Activated T-cell treated with anti-CD3 and anti-CD28 coated beads for 1 hour (primary cell): ENCODE measurements at places on chromosomes 16 and 17.

DNA sequence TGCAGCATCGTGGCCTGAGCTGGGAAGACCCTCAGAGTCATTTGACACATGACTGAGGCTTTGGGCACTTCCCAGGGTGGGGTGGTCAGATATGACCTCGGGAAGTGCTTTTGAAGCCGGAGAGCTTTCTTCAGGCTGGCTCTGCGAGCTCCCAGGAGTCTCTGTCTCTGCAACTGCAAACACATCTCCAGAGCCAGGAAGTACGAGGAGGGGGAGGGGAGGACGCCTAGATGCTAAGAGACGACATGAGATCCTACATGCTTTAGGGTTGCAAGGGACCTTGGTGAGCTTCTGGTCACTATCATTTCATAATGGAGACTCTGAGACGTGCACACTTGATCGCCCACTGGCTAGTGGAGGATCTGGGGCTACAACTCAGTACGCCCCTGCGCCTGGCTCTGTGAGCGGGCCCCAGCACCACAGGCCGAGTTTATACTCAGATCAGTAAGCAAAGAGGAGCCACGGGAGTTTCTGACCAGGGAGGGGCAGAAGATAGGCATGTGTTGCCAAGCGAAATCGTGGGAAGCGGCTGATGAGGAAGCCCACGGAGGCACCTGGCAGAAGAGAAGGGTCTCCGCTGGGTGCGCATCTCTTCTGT is 527 bp upstream of the MGAT5B start:
- DNase-seq, result no peak

- no peak for DNase-seq
Measured at GRCh38 chr17:43927060-43927864, 15.0 kb downstream of the PPY start.

- peak; percentile 56 for DNase-seq
Measured at GRCh38 chr17:1485423-1486376, 6.8 kb downstream of the MYO1C start.

DNA sequence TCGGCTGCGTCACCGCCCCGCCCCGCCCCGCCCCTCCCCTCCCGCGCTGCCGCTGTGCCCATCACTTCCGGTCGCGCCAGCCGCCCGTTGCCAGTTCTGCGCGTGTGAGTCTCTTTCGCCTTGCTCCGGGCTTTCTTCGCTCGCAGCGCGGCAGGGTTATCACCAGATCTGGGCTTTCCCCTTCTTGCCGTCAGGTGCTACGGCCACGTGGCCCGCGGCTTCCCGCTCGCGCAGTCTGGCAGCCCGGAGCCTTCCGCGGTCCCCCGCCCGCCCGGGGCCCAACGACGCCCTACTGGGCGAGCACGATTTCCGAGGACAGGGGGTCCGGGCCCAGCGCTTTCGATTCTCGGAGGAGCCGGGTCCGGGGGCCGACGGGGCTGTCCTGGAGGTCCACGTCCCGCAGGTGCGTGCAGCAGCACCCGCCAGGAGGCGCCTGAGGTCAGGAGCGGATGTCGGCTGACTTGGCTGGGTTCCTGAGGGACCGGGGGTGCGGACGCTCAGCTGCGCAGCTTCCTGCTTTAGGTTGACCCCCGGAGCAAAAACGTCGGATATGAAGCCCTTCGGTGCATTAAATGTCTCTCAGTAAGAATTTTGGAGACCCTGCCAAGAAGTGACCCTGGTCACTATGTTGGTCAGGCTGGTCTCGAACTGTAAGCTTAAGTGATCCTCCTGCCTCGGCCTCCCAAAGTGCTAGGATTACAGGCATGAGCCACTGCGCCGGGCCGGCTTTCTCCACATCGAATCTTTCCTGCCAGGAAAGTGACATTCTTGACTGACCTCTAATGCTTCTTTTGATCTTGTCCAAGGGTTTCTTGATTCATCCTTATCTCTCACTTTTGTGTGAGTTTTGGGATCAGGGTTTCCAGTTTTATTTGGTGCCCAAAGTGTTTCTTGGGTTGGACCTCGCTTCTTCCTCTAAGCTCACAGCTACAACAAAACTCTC is at the start of gene METTL23:
Gene METTL23, plus strand, starts transcription at position 64 of the 943 bp plus-strand sequence. CDS start 2,872 bp downstream, outside the sequence.
- DNase-seq, result peak; percentile 64

DNA sequence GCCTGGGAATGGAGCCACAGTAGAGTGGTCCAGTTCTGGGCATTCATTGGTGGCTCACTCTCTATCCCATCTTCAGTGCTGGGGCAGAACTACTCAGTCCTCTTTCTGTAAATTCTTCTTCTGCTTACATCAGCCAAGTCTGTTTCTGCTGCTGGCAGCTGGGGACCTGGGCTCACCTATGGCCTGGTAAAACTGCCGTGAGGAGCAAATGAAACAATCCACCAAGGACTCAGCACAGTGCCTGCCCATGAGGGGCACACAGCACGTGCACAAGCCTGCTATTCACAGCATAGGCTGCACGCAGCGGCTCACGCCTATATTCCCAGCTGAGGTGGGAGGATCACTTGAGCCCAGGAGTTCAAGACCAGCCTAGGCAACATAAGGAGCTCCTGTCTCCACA is 30.9 kb upstream of the SNN start:
- DNase-seq, result no peak

DNA sequence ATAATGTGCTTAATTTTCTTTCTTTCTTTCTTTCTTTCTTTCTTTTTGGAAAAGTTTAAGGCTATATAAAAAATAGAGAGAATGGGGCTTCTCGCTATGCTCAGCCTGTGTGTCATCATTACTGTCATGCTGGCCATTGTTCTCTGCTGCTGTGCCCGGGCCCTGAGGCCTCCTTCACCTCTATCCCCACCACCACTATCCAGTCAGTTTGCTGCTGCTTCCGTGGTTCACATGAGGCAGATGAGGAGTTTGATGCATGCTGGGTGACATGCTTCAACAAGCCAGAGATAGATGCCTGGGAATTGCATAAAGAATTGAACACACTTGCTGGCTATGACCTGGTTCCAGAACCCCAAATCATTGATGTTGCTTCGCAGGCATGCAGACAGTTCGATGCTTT is 36.3 kb downstream of the PITPNC1 start:
- DNase-seq, result no peak

GRCh38 chr17:54968988-54969332 is 395 bp downstream of the STXBP4 start:
- DNase-seq, result peak; percentile 20

- DNase-seq, result no peak
Measured at GRCh38 chr17:81194941-81195901, 27.5 kb downstream of the CEP131 start.

GRCh38 chr17:823501-823902 is 41.3 kb downstream of the MRM3 start:
- no peak for DNase-seq

DNA sequence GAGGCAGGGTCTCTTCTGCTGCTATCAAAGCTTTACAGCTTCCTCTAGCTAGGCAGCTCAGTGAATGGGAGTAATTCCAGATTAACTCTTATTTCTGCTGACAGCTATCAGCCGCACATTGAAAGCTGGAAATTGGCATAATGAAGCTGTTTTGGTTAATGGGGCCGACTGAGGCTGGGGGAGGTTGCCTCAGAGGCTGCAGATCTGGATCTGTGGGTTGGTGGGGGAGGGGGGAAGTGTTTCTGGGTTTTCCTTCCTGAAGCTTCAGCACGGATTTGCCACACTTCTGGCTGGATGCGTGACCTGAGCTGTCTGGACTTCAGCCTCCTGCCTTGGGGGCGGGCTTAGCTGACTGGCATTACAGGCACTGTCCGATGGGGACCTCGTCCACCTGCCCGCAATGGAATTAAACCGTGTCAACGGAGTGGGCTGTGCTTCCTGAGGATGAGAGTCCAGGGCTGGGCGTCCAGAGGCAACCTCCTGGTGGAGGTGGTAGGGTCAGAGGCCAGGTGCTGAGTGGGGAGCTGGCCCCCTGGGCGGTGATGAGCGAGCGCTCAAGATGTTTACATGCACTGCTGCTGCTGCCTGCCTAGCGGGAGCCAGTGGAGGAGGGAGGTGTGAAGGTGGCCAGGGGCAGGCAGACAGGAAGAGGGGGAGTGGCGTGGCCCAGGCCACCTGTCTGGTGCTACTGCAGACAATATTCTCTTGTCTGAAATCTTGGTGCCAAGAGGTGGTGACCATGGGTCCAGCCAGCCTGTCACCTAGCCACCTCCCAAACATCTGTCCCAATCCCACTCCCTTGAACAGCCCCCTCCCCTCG is 6.7 kb upstream of the ABCC3 start:
- DNase-seq, result no peak

DNA sequence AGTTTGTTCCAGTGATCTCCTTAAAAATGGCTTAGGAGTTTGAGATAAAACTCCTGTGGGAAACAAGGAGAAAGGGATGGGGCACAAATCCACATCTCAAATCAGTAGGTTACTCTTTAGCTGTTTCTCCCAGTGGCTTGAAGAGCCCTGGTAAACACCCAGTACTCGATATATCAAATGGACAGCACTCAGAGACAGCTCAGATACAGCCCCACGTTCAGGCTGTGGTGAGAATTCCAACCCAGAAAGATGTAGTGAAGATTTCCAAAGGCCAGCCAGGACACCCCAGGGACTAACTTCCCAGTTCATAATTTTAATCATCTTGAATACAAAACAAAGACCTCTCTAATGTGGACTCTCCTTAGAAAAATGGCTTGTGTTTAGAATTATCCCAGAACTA is 6.4 kb upstream of the VEZF1 start:
- DNase-seq, result no peak

GRCh38 chr17:51120357-51120738 is 320 bp downstream of the SPAG9 start:
- peak; percentile 27 for DNase-seq

DNA sequence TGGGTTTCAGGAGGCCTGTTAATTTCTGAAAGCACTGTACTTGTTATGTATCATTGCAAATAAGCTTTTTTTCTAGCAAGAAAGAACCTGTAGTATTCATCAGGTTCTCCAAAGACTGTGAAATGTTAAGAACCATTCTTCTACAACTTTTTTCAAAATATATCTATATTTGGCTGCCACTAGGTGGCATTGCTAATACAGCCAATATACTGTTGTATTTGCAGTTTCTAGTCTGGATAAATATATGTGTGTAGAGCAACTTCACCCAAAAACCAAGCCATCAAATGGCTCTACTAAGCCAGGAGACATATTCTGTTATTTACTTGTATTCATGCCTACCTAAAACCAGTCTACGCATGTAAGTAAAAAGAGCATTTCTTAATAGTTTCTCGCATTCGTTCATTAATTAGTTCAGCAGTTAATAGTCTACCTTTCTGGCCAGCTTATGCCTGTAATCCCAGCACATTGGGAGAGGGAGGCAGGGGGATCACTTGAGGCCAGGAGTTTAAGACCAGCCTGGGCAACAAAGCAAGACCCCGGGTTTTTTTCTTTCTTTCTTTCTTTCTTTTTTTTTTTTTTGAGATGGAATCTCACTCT is 39.5 kb downstream of the VMP1 start:
- no peak for DNase-seq

- DNase-seq, result no peak
Measured at GRCh38 chr17:64385187-64386083, 5.2 kb downstream of the PECAM1 start.

- no peak for DNase-seq
Measured at GRCh38 chr17:35977509-35977908, 3.8 kb downstream of the CCL16 start.

- no peak for DNase-seq
Measured at GRCh38 chr17:78233678-78234077, 2.2 kb downstream of the TMEM235 start.

DNA sequence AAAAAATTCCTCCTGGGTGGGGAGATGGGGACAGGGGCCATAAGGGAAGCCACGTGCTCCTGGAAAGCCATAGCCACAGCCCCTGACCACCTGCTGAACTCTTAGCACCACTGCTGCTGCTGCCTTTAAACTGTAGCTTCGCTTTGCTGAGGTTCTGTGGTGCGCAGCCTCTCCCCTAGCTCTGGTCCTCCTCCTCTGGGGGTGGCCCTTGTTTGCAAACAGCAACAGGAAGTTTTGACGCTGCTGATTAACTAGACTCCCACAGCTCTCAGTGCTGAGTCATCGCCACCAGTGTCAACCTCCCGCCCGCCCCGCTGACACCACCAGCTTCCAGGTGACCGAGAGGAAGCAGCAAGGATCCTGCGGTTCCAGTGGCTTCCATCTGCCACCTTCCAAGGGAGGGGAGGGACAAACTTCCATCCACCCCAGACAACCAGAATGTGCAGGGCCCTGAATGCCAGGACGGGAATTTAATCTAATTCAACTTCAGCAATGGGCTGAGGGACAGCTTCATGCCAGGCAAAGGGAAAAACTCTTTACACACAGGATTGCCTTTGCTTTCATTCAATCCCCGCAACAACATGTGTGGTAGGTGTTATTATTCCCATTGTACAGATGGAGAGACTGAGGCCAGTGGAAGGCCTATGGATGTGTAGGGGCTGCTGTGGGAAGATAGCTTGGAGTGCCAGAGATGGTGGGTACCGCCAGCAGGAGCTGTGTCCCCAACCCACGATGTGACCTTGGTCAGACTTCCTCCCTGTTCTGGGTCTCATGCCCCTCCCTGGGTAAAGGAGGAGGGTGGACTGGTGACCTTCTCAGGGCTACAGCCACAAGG is 8.1 kb upstream of the KIFC3 start:
- peak; percentile 54 for DNase-seq

GRCh38 chr17:6449307-6449706 is 5.1 kb downstream of the PIMREG start:
- DNase-seq, result no peak
